Ureter (tissue), 1 donor: ENCODE measurements at places on chromosomes 2 and 18.

DNA sequence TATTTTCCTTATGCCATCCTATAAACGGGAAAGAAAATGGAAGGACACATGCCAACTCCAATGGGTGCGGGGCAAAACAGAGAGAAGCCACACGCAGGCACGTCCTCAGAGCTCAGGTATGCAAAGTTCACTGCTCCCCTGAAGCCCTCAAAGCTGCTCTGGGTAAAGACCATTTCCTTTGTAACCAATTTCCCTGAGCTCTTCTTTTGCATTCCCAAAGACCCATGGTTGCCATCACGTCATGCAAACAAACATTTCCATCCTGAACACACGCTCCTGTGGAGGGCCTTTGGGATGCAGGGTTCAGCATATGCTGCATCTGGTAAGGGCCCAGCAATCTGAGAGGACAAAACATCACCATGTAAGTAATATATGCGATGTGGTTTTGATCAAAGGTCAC is 69.4 kb downstream of the EMILIN2 start:
- no peak for DNase-seq

GRCh38 chr2:224175538-224175937 is 136.5 kb upstream of the SERPINE2 start:
- DNase-seq, result no peak

GRCh38 chr2:119756837-119757236 is 2.9 kb upstream of the PTPN4 start:
- no peak for DNase-seq

DNA sequence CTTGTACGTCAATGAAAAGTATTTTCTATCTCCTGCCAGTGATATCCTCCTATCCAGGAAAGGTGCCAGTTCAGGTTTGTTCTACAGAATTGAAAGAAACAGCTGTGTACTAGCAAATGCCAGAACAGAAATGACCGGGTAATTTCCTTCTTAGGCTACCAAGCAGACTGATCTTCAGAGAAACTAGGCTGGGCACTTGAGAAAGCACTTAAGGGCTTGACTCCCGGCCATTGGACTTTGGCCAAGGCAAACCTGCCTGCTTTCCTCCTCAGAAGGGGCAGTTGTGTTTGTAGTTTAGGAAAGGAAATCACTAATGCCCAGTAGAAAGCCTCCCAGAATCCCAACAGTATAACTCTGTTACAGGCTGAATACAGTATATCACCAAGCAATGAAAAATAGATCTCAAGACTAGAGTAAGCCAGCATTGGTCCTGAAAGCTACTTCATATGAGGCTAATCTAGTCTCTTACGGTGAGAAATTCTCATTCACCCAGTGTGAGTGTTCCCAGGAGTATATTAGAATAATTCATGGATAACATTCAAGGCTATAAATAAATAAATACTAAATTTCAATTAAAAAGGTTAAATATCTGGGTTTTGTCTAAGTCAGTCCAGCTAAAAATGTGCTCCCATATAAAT is 43.0 kb upstream of the COL5A2 start:
- no peak for DNase-seq

DNA sequence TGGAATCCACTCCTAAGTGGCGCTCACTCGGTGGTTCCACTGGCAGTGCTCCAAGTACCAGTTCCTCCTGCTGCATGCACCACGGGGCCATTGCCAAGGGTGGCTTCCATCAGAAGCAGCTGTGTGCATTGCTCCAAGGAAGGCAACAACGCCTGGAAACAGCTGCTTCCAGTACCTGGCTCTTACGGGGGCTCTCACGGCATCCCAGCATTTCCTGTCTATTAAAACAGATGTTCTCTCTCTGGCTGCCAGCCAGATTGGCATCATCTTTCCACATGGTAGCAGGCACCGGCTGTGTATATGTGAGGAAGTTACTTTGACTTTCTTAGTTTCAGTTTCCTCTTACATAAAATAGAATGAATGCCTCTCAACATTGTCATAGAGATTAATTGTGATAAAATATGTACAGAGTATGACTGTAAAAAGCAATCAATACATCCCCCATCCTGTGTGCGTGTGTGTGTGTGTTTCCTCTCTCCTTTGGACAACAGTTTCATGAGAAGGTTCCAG is 84.9 kb downstream of the CMPK2 start:
- no peak for DNase-seq

DNA sequence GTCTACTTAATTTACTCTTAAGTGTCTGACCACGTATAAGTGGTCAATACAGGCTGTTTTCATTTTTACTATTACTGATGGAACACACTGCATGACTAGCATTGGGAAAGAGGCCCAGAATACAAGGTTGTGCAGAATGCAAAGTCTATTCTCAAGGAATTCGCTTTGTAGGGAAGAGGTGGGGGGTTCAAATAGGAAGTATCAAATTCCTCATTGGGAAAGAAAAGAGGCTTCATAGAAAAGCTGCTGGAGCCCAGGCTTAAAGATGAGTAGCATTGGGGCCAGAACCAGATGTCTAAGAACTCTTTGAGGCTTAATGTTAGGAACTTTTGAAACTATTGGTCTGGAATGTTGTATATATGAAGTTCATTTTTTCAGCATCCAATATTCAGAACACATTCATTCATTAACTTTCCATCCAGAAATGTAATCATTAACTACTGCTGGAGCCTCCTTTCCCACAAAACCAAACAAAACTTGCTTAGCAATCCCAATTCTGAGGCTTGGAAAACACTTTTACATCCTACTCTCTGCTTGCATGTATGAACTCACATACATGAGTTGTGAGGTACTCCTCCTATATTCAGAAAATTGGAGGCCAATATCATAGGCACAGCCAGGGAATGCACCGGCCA is 994 bp upstream of the LRATD1 start:
- DNase-seq, result no peak

- DNase-seq, result no peak
Observed at GRCh38 chr2:54247115-54247514, 8.9 kb downstream of the TSPYL6 start.

DNA sequence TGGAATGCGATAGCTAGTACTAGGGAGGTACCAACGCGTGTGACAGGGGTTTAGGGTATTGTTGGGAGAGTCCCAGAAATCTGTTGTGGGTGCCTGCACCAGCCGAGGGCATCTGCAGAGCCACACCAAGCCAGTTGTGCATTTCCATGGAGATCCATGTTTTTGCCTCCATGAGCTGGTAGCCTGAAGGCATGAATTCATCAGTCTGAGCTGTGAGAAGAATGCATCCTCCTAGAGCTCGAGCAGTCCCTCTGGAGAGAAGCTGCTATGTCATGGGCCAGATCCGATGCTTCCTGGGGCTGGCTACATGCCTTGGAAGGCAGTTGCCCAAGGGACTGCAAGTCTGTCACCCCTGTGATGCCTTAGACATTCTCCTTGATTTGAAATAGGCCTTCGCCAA is 57.9 kb downstream of the LIPG start:
- no peak for DNase-seq

- no peak for DNase-seq
Observed at GRCh38 chr2:203407496-203407895, 79.3 kb downstream of the ABI2 start.

- DNase-seq, result no peak
Observed at GRCh38 chr2:53724536-53724935, 43.1 kb upstream of the CHAC2 start.

GRCh38 chr18:50218432-50219197 is 23.7 kb upstream of the MYO5B start:
- DNase-seq, result no peak

- no peak for DNase-seq
Observed at GRCh38 chr18:43420950-43421349, 143.7 kb upstream of the SYT4 start.

- no peak for DNase-seq
Observed at GRCh38 chr2:222232839-222233238, 66.0 kb downstream of the PAX3 start.

- DNase-seq, result no peak
Observed at GRCh38 chr18:30632071-30632698, 410.4 kb downstream of the DSC3 start.

DNA sequence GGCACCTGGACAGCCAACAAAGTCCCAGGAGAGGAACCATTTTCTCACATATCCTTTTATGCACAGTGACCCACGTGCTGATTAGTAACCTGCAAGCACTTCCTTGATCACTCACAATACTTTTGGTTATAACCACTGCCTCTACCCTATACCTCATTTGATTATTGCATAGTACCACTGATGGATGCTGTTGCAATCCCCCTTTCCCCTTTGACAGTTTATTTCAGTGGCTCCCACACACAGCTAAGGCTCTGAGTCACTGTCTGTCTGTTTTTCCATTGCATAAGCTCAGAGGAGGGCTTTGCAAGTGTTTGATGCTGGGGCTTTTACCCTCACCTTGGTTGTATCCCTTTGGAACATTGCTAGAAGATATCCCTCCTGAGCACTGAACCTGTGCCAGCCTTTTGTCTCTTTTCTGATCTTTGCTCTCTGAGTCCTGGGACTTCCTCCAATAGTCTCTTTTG is 101.7 kb upstream of the RBBP8 start:
- DNase-seq, result no peak

- no peak for DNase-seq
Observed at GRCh38 chr2:105244451-105244850, 2.9 kb downstream of the GPR45 start.

GRCh38 chr2:42102024-42102590 is 54.3 kb downstream of the PKDCC start:
- peak; percentile 78 for DNase-seq

DNA sequence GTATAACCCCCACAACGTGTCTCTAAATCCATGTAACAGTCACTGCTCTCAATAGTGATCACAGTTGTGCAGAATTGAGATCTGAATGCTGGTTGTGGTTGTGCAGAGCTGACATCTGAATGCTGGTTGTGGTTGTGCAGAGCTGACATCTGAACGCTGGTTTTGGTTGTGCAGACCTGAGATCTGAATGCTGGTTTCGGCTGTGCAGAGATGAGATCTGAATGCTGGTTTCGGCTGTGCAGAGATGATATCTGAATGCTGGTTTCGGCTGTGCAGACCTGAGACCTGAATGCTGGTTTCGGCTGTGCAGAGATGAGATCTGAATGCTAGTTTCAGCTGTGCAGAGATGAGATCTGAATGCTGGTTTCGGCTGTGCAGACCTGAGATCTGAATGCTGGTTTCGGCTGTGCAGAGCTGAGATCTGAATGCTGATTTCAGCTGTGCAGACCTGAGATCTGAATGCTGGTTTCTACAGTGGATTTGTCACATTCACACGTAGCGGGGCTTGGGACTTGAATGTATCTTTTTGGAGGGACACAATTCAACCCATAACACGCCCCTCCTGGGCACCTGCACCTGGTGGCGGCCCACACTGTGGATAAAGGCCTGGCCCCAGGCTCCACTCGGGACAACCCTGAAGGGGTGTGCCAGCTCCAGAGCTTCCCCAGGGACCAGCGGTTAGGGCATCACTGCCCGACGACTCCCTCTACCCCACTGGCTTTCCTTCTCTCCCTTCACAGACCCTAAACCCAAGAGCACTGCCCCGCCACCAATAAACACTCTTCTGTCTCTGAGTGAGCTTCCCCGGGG is 51.1 kb upstream of the SLC66A3 start:
- DNase-seq, result no peak

GRCh38 chr2:200736646-200737274 is 75.0 kb upstream of the BZW1 start:
- DNase-seq, result no peak

- DNase-seq, result no peak
Observed at GRCh38 chr2:58110765-58111164, 64.2 kb downstream of the VRK2 start.

DNA sequence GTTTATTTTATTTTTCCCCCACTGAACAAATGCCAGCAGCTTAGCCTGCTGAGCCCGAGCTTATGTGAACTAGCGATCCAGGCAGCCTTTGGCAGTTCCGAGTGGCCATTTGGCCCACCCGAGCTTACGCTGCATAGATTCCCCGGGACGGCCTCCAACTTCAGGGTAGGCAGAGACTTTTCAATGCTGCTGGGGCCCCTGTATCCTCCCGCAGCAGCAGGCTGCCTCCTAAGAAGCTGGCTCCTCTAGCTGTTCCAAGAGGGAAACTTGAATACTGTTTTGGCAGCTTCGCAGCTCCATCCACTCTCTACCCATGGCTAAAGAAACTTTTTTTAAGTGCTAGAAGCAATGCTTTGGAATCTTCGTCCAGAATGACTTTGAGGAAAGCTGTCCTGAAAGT is 295.2 kb downstream of the SS18 start:
- no peak for DNase-seq

- DNase-seq, result no peak
Observed at GRCh38 chr2:47777277-47777937, 5.5 kb upstream of the MSH6 start.

- DNase-seq, result no peak
Observed at GRCh38 chr2:76075126-76075525, 364.4 kb upstream of the GCFC2 start.

DNA sequence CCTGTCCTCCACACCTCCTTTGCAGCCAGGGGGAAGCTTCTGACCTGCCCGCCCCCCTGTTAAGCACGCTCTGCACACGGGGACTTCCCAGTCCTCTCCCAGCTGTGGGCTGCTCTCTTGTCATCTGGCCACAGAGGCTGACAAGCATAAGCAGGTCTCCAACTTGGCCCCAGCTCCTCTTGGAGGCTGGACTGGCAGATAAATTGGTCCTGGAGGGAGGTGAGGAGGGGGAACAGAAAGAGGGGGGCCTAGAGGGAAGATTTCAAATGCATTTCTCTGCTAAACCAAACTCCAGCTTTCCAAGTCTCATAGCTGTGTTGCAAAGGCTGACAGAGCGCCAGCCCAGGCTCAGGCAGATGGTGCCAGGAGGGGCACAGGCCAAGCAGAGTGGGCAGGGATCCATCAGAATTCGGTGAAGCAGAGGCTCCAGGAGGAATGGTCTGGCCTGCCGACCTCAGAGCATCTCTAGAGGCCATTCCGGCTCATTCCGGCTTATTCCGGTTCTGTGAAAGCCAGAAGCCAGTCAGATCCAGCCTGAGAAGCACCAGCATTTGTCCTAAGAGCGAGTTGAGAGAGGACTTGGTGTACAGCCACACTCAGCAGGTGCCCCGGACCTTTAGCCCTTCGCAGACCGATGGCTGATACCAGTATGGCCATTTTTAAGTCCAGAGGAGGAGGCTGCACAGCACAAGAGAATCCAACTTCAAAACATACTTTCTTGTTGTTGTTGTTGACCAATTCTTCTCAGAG is 508.9 kb upstream of the MYT1L start:
- DNase-seq, result peak; percentile 43

GRCh38 chr2:190875891-190876290 is 4.7 kb upstream of the GLS start:
- no peak for DNase-seq

DNA sequence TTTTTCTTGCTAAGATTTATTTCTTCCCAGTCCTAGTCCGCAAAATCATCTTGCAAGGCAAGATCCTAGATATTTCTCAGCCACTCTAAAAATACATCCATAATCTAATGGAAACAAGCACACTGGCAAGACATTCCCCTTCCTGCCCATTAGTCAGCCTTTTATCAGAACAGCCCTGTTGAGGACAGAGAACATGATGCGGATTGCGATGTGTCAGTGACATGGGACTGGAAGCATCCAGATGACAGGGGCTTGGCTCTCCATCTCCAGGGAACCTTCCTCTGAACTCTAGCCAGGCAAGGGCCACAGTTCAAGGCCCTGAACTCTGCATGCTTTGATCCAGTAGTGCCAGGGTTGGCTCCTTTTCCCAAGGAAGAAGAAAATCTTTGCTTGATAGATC is 70.0 kb downstream of the VSNL1 start:
- DNase-seq, result no peak

- DNase-seq, result no peak
Observed at GRCh38 chr2:70769450-70769849, 1.4 kb upstream of the ADD2 start.

- DNase-seq, result no peak
Observed at GRCh38 chr18:64409511-64409910, 260.6 kb upstream of the LINC00305 start.
